ENCODE measurements at places on chromosomes 4 and X.

GRCh38 chr4:78610546-78611214 is 59.1 kb downstream of the ANXA3 start:
- DNase-seq: no peak

GRCh38 chr4:14985843-14986242 is 16.4 kb upstream of the CPEB2 start:
- DNase-seq: no peak

- no peak for DNase-seq
These were observed 34.9 kb downstream of the PDE5A start for GRCh38 chr4:119593698-119594097.

DNA sequence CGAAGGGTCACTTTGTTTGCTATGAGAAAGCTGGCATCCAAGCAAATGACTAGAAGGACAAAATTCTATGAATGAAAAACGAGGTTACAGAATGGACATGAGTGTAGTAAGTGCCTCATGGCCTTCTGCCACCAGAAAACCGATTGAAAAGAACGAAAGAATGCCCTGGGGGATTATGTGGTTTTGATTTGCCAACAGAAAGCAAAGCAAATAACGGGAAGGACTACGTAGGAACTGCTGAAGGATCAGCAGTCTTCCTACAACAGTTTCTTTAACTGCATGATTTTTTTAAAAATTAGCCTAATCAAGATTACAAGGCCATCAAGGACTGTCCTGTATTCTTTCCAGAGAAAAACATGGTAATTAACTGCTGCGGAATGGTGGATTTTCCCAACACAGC is 50.6 kb downstream of the NRK start:
- DNase-seq: no peak

GRCh38 chr4:159487284-159487747 is 384.4 kb downstream of the RAPGEF2 start:
- DNase-seq: peak; percentile 63

- DNase-seq: no peak
These were observed 526.3 kb upstream of the TECRL start for GRCh38 chr4:64935469-64936001.

- no peak for DNase-seq
These were observed 40.5 kb downstream of the HAND2 start for GRCh38 chr4:173489514-173489913.

DNA sequence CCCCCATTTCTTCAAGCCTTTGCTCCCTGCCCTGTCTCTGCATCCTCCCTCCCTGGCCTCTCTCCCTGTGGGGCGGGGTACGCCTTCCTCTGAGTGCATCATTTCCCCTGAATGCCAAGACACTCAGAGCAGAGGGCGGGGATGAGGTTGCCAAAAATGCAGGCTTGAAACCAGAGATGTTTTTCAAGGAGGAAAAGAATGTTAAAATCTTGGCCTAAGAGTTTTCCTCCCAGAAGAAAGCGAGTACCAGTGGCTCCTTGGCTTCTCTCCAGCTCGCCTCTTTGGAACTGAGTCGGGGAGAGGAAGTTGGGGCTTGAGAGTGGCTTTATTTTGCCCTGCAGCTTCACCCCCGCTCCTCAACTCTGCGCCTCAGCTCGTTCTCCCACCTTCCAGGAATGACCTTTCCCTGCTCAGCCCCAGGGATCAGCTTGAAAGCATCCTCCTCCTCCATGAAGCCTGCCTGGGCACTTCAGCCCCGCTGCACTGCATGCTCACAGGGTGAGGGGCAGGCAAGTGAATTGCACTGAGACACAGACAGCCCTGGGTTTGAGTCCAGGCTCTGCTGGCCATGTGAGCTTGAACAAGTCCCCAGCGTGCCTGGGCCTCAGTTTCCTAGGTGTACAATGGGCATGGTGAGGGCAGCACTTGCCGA is 57.5 kb upstream of the SORCS2 start:
- DNase-seq: no peak

GRCh38 chr4:123956204-123956603 is 559.6 kb downstream of the SPRY1 start:
- no peak for DNase-seq
